ENCODE measurements at places on chromosomes 11 and 22.

DNA sequence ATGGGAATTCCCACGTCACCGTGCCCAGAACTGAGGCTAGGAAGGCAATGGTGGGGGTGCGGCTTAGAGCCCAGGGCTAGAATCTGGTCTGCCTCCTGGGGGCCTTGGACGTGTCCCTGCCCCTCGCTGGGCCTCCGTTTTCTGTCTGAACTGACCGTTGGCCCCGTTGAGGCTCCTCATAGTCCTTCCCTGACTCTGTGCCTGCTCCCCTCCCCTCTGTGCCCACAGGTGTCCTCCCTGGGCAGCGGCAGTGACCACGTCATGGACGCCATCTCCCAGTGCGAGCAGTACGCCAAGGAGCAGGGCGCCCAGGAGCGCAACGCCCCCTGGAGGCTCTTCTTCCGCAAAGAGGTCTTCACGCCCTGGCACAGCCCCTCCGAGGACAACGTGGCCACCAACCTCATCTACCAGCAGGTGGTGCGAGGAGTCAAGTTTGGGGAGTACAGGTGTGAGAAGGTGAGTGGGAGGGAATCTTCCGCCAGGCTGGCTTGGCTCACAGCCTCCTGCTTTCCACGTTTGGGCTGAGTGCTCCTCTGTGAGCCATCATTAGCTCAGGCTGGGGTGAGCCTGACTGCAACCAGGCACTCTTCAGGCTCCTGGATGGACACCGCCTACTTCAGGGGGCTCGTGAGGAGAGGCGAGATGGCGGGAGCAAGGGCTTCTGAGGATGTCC, 63.9 kb downstream of the MYO7A start:
- H3K4me3 ChIP-seq = no peak overlapping the region
- no peak for DNase-seq
- no peak overlapping the region for H3K27ac ChIP-seq
- H3K4me1 ChIP-seq = no peaks in the 10 kb centered on the region
- H3K27me3 ChIP-seq = no peaks in the 10 kb centered on the region
- H3K36me3 ChIP-seq = no peaks in the 10 kb centered on the region

DNA sequence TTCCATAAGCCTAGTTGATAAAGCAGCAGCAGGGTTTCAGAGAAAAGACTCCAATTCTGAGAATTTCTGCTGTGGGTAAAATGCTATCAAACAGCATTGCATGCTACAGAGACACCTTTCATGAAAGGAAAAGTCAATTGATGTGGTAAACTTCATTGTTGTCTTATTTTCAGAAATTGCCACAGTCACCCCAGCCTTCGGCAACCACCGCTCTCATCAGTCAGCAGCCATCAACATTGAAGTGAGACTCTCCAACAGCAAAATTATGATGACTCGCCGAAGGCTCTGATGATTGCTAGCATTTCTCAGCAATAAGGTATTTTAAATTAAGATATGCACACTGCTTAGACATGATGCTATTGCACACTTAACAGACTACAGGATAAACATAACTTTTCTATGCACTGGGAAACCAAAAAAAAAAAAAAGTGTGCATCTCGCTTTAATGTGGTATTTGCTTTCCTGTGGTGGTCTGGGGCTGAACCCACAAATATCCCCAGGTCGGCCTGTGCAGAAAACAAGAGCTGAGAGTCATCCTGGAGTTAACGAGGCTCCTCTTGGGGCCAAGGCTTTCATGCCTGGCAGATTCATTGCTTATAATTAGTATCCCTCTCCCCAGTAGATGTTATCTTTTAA, 192.1 kb downstream of the CTTN start:
- no peaks in the 10 kb centered on the region for H3K27me3 ChIP-seq
- H3K4me1 ChIP-seq = peaks cover 7% of the 10 kb centered on the region
- H3K4me3 ChIP-seq = no peak overlapping the region
- no peak overlapping the region for H3K27ac ChIP-seq
- no peak for DNase-seq

DNA sequence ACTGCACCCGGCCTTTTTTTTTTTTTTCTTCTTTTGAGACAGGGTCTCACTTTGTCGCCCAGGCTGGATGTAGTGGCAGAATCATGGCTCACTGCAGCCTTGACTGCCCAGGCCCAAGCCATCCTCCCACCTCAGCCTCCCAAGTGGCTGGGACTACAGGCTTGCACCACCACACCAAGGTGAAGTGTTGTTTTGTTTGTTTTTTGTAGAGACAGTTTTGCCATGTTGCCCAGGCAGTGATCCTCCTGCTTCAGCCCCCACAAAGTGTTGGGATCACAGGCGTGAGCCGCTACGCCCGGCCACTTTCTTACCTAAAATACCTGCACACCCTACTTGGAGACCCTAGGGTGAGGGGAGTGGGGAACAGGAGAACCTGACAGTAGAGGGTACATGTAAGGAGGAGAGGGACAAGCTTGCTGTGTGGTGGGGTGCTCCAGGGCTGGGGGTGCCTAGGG, 4.5 kb upstream of the AIFM3 start:
- H3K27ac ChIP-seq = no peak overlapping the region
- DNase-seq = no peak
- no peaks in the 10 kb centered on the region for H3K36me3 ChIP-seq
- peaks cover 17% of the 10 kb centered on the region for H3K4me1 ChIP-seq

GRCh38 chr11:2752204-2752770, 52.5 kb upstream of the KCNQ1OT1 start:
- no peaks in the 10 kb centered on the region for H3K27me3 ChIP-seq
- H3K4me3 ChIP-seq = no peak overlapping the region
- H3K27ac ChIP-seq = no peak overlapping the region

DNA sequence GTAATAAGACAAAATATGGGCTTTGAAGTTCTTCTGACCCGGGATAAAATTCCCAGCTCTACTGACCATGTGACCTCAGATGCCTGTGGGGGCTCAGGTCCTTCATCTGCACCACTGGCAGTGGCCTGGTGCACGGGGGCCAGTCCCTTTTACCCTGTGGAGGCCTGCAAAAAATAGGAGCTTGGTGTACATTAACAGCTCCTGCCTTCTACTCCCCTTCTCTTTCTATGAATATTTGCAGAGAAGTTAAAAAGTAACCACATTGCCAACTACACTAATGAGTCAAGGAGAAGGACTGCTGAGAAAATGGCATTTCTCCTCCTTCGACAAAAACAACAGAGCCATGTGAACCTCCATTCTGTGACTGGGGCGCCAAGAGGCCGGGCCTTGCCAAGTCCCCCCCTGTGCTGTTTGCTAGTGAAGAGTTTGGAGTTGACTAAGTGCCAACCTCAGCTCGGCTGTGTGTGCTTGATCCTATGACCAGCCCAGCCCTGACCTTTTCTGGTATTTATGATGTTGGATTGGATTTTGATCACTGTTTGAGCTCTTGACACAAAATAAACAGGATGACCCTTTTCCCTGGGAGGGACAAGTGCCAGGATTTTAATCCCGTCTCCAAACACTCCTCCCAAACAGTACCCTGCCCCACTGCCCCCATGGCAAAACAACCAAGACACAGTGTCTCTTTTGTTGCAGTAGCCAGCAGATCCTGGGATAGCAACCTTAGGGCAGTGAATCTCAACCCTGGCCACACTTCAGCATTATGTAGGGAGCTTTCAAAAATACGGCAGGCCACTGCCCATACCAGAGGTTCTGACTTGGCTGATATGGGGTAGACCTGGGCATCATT, 380.1 kb downstream of the LARGE1 start:
- H3K27me3 ChIP-seq = no peaks in the 10 kb centered on the region
- no peak overlapping the region for H3K4me3 ChIP-seq
- no peak overlapping the region for H3K27ac ChIP-seq
- DNase-seq = no peak
- H3K36me3 ChIP-seq = no peaks in the 10 kb centered on the region
- no peaks in the 10 kb centered on the region for H3K4me1 ChIP-seq

DNA sequence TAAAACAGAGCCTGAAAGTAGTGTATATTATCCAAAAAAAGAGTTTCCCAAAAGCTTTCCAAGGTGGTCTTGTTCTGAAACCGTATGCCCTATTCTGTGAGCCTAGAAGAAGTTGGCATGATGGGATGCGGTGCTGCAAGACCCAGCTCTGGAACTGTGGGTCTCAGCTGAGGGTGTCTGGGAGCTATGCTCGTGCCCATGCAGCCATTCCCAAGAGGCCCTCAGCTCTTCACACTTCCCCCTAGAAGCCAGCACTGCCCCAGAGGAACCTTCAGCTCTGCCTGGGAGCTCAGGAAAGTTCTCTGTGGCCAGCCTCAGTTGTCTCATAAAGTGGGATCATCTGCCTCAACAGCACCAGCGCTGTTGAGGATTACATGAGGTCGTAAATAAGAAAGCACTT, 6.4 kb upstream of the SYT12 start:
- no peak overlapping the region for H3K4me3 ChIP-seq
- DNase-seq = no peak
- H3K4me1 ChIP-seq = no peaks in the 10 kb centered on the region
